ENCODE measurements at places on chromosomes 5 and 9.

DNA sequence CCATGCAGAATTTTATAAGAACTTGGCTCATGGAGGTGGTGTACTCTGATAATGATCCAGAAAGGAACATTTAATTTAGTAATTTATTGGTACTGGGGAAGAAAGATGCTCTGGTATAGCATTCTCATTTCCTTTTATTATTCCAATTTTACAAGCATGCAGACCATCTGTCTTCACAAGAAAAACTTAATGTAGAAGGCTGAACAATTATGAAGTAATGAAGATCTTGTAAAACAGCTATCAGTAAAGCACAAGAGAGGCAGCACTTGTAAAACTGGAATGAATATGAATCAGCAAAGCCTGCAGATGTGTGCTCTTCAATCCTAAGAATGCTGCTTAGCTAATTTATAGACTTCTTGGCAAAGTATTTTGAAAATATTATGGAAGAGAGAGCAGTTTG, 300.0 kb downstream of the YTHDC2 start:
- no peak for DNase-seq

DNA sequence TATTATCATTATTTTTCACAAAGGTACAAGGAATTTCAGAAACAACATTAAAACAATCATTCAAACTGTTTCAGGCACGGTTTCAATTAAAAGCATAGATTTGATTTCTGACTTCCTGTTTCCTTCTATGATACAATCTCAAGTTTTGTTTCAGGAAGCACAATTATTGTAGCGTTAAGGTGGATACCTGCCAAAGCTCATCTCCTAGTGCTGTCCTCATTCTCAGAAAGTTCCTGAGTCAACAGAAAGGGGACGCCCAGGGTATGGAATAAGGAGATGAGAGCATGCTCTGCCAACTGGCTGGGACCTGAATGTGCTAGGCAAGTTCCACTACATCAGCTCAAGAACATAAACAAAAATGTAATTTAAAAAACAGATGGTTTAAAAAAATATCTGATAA, 2.0 kb upstream of the TRIM14 start:
- no peak for DNase-seq

GRCh38 chr5:172556262-172556661, 84.8 kb upstream of the NEURL1B start:
- DNase-seq = no peak

DNA sequence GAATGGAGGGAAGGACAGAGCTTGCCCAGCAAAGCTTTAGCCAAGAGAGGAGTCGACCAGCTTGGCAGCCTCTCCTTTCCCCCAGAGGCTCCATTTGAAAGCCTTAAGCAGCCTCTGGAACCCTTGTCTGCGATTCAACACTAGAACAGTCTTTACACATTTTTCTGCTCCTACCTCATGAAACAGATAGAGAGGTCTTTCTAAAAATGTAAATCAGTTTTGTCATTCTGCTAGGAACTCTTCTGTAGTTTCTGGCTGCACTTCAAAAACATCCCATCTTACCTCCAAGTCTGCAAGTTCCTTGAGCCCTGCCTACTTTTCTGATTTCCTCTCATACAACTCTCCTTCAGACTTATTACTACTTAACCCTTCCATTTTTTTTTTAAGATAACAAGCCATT, 70.1 kb downstream of the PDE4D start:
- DNase-seq = no peak

DNA sequence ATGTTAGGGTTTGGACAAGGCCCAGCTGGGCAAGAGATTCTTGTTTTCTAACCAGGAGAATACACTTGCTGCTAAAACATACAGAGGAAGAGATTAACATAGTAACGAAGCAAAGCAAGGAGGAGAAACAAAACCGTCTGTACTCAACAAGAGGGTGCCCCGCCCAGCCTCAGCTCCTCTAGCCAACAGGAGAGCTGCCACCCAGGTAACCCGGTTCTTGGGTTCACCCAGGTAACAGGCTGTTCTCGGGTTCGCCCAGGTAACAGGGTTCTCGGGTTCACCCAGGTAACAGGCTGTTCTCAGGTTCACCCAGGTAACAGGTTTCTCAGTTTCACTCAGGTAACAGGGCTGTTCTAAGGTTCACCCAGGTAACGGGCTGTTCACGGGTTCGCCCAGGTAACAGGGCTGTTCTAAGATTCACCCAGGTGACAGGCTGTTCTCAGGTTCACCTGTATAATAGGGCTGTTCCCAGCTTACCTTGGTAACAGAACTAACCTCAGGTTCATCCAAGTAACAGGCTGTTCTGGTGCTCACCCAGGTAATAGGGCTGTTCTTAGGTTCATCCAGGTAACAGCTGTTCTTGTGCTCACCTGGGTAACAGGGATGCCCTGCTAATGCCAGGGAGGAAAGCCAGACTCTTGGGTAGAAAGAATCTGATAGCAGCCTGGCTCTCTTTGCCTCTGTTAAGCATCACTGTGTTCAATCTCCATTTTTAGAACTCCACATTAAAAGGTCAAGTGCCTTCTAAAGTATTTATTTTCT, 271.6 kb downstream of the SYK start:
- DNase-seq = no peak

DNA sequence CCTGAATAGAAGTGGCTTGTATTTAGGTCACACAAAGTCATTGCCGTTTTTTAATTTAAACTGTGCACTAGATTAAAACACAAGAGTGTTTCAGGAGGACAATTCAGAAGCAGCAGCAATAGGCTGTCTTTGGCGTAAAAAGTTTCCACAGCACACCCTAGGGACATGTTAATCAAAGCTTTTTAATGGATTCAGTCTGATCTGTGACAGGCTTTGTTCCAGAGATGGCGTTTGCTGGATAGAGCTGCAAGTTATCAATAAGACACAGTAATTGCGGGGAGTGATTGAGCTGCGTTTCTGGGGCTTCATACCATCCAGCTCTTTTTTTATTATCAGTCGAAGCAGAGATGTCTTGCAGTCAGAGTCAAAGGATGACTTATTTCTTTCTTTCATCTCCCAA, 300.3 kb downstream of the ZNF608 start:
- DNase-seq = no peak

- no peak for DNase-seq
These were observed 113.2 kb downstream of the SLC12A2 start for GRCh38 chr5:128196791-128197190.

- no peak for DNase-seq
These were observed 63.4 kb downstream of the RXRA start for GRCh38 chr9:134389642-134390041.

DNA sequence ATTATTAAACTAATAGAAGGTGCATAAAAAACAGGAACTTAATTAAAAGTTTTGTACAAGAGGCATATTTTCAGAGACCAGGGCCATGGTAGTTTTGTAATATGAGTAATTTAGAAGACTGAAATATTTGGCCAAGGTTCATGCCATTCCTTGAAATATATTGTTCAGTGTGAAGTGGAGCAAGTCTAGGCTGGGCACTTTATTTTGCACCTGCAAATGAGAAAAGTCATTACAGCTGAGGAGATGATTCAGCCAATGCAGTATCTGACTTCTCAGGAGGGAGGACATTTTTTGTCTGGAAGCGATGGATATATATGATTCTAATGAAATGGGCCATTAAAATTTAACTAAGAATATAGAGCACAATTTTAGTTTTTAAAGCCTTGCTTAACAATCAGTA, 754.0 kb upstream of the ADAMTS16 start:
- DNase-seq = no peak

DNA sequence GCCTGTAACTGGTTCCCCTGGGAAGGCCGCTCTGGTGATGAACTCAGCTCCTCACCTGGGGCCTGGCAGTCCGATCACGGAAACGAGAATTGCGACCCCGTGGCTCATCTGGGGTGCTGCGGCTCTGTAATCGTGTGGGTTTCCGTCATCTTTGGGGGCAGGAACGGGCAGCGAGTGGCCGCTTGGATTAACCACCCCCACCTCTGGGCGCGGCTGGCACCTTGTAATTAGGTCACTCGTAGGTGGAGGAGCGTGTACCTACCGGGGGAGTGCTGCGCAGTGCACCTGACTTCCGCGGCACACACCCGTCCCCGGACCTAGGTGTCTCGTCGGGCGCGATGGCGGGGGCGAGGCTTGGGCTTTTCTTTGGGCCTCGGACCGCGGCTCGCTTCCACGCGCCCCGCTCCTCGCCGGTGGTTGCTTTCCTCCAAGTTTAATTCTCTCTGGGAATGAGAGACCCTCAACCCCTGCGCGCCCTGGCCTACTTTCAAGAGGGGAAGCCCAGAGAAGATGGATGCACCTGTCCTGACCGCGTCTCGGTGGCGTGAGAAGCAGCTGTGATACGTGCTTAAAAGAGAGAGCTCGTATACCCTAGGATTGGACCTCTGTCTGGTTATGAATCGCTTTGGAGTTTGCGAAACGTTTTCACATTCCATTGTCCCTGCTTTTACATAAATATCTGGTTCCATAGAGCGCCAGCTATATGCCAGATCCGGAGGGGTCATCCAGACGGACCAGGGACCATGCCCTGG, 744 bp upstream of the PPP2CA start:
- no peak for DNase-seq
